ENCODE measurements at places on chromosomes 7 and 10.

DNA sequence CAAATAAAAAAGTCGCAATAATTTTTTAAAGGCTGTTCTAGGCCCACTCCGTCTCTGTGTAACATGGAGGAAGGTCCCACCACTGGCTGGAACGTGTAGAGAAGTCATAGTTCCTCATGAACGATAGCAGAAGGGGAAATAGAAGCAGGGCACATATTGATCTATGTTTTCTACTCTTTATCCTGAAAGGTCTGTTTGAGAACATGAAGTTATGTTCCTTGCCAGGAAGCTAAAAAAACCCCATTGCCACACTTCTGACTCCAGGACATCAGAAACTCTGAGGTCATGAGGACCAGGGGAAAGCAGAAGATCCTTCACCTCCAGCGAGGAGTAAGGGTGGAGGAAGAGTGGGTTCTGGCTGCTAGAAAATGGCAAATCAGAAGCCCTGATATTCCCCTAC, 10.8 kb downstream of the ANKRD22 start:
- no peak for DNase-seq

GRCh38 chr10:47027784-47028260, 116.6 kb downstream of the PTPN20 start:
- DNase-seq = no peak

GRCh38 chr7:50960621-50961310, 178.1 kb upstream of the GRB10 start:
- DNase-seq = peak; percentile 50

DNA sequence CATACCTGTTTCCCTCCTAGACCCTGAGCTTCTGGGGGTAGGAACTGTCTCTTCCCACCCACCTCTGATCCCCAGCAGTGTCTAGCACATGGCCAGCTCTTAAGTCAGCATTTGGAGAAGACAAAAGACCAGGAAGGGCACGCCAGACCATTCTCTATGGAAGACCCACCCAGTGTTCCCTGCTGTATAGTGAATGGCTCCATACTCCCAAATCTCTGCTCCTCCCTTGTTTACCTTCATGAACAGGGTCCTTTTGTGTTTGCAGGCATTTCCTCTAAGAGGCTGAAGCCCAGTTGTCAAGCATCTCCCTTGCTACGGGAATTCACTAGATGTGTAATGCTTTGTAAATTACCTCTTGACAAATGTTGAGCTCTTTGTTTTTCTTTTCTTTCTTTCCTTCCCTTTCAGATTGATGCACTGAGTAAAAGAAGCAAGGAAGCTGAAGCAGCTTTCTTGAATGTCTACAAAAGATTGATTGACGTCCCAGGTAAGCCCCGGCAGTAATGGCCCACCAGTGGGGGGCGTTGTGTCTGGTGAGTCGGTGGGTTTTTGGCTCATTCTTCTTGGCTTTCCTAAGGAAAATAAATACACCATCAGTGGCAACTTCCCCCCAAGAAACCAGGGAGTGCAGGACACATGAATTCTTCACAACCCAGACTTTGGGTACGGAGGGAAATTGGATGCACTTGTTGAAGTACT, 216.6 kb upstream of the SH2B2 start:
- DNase-seq = peak; percentile 16

GRCh38 chr10:43691485-43691884, 42.8 kb upstream of the ZNF32 start:
- DNase-seq = no peak

GRCh38 chr7:40447345-40447744, 312.5 kb downstream of the SUGCT start:
- peak; percentile 13 for DNase-seq

GRCh38 chr10:106395041-106395749, 769.3 kb downstream of the SORCS1 start:
- no peak for DNase-seq

DNA sequence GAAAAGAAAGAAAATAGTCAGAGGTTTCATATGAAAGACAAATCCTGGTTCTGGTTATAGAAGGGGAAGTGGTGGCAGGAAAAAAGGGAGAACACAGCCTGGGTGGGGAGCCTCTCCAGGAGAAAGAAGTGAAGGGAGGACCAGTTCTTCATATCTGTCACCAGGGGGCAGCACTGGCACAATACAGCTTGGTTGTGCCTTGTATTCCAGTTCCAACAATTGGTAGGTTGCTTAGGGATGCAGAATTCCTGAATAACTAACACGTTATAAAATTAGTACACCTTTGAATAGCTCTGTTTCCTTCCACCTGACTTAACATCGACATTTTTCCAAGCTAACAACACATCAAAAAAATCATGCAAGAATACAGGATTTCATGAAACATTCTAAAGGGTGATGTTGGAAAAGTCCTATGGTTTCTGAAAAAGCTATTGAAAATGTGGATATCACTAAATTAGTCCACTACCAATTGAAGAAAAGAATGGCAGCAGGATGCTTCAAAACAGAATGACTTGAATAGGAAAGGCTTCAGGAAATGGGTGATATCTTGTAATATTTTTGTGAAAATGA, 52.9 kb downstream of the CYP26A1 start:
- DNase-seq = peak; percentile 51

GRCh38 chr10:114933588-114933987, 4.4 kb upstream of the TRUB1 start:
- DNase-seq = no peak

DNA sequence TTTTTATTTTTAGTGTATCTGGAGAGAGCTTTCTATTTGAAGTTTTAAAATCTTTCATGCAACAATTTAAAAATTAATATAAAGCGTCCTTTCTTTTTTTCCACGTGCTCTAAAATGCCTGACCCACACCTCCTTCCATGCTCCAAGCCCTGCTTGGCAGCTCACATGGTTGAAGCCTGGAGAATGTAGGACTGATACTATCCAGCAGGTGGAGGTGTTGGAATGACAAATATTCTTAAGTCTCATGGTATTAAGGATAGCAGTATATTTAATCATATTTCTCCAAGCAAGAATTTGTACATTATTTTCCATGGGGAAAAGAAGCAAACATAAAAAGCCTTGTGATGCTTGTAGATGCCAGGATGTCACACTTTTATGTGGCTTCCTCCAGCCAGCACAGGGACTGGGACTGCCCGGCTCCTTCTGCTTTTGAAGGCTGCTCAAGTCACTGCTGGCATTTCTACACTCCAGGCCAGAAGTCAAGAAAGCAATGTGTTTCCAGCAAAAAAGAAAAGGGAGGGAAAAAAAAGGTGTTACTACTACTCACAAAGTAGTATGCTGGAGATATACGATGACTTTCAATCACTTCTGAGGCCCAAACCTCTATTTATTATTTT, 49.7 kb downstream of the BZW2 start:
- DNase-seq = peak; percentile 76

DNA sequence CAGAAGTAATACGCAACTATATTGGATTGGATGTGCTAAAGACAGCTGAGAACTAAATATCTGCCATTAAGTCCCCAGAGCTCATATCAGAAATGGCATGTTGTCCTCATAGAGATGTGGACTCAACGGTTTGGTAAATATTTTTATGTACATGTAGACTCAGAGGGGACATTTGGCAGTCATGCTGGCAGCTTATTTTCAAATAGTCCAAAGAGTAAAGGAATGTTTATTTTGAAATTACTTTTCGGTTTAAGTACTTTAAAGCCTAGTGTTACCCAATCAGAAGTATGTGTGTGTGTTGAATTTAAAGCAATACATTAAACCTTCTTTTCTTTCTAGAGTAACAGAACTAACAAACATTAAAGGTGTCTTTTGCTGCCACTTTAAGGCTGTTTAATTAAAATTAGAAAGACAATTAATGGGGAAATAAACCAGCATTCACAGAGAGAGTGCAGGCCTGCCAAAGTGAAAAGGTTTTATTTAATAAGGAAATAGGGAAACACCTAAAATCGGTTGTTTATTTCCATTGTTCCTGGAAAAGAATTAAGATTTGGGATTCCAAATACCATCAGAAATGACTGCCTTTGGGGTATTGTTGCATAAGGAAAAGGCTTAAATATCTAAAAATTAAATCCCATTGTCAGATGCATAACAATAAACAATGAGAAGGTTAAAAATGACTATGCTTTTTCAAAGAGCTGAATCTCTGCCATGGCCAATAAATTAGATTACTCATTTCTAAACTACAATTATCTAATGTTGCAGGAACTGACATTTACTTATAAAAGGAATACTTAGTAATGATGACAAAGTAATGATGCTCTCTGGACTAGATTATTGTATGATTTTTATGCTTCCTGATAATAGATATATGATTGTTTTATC, 113.4 kb upstream of the AHR start:
- no peak for DNase-seq

DNA sequence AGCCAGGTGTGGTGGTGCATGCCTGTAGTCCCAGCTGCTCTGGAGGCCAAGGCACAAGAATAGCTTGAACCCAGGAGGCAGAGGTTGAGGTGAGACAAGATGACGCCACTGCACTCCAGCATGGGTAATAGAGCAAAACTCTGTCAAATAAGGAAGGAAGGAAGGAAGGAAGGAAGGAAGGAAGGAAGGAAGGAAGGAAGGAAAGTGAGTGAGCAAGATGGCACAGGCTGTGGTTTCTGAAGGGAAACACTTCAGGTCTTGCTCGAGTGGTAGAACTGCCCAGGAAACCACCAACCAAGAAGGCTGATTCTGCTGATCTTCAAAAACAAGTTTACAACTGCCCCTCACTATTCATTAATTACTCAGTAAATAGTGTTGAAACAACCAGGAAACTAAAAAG, 45.2 kb downstream of the EZH2 start:
- no peak for DNase-seq

GRCh38 chr10:84715911-84716310, 387.5 kb downstream of the CCSER2 start:
- DNase-seq = peak; percentile 65

DNA sequence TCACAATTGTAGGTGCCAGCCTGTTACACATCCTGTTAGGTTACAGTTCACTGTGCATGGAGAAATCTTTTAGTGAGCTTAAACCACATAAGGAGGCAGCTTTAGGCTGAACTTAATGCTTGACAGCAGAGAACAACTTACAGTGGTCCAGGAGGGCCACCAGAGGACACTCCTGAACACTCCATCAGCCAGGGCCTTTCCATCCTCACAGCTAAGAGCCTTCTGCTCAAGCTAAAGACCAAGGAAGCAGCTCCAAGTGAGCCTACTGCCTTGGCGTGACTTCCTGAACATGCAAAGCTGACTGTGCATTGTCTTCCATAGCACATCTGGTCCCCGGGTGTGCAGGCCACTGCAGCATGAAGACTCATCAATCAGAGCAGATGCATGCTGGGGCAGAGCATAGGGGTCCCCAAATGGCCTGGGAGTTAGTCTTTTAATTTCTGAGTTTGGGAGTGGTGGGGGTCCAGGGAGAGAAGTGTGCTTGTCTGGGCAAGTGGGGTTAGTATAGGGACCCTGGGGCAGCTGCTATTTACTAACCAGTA, 105.0 kb downstream of the ZNF248 start:
- DNase-seq = peak; percentile 23

GRCh38 chr7:71444130-71444529, 312.2 kb downstream of the GALNT17 start:
- DNase-seq = no peak

DNA sequence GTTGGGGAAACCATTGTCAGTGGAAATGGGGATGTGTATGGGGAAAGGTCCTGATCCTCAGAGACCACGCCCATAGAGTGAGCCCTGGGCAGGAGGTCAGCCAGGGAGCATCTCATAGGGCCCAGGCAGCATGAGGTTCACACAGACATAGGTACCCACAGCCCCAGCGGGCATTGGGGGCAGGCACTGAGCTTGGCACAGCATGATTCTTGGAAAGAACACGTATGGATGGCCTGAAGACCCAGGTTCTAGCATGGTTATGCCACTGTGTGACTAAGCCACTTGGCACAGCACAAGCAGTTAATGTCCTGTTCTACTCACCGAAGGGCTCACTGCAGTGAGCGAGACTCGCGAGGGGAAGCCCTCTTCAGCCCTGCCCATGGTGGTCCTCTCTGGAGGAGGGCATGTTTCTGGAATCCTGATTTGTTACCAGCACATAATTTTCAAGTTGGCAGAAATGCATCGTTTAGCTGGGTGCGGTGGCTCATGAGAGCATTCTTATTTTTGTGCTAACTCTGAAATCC, 125.2 kb downstream of the UBE2H start:
- no peak for DNase-seq

DNA sequence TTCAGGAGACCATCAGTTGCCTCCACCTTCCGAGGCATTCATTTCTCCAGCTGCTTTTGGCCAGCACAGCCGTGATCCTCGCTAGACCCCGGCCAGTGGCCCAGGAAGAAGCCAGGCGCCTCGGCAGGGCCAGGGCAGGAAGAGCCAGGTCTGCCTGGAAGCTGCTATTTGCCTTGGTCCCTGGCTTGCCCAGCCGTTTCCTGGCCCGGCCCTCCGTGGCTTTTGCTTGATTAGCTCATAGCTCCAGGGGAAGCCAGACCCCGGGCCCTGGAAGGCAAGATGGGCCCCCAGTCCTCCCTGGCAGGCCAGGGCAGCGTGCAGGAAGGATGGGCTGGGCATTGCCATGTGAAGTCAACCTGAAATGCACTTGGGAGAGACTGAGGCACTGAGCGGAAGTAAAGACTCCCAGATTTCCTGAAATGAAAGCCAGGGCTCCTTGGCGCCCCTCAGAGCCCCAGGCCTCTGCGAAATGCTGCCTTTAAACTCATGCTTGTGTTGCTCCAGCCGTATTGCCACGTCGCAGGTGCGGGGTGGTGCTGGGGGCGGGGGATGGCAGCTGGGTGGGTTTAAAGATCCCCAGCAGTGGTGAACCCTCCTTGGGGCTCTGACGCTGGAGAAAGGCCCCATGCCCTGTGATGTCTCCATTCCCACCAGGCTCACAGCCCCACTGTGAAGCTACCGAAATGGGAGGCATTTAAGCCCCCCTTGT, 160.6 kb downstream of the GRK5 start:
- DNase-seq = no peak

DNA sequence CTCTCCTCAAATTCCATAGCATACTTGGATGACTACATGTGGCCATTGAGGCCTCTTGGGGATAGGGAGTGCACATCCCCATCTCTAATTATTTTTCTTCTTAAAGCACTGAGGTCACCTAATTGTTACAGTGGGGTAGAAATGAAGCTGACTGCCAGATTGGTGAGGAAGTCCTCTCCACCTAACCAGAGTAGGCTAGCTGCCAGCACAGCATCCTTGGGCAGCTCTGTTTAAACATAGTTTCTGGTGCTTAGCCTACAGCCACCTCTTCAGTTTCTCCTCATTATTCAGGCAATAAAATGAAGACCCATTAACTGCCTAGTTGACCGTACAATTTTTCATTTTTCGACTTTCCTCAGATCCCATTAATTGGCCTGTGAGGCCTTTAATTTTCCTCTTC, 104.6 kb downstream of the MLLT10 start:
- no peak for DNase-seq

Measured in HT-29 (cell line).